ENCODE measurements at places on chromosomes 5 and 9. TPM values are rescaled to one million over a fixed set of nuclear protein-coding genes. Genes with fewer than 3 reads are reported as not detected.

DNA sequence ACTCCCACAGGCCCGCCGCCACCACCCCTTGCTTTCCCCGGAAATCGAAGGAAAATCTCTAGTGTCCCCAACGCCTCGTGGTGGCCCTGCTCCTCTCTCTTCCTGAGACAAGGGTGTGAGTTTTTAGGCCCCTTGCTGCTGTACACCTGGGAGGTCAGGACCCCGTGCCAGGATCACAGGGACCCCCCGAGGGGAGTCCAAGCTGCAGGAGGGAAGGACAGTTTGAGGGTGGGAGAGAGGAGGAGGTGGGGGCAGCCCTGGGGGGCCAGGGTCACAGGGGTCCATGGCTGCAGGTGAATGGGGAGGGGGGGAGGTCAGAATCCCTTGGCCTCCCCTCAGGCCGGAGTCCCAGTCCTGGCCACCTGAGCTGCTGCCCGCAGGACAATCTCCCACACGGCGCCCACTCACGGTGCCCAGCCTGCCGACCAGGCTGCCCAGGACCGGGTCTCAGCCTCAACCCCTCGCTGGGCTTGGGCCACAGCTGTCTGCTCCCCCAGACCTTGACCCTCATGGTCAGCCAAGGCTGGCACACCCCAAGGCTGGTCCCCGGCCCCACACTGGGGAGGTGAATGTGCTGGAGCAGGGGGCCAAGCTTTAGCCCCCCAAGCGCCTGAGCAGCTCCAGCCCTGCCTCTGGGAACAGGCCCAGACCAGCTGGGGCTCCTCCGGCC is 19.9 kb downstream of the TPPP start:
- DNase-seq = no peak

DNA sequence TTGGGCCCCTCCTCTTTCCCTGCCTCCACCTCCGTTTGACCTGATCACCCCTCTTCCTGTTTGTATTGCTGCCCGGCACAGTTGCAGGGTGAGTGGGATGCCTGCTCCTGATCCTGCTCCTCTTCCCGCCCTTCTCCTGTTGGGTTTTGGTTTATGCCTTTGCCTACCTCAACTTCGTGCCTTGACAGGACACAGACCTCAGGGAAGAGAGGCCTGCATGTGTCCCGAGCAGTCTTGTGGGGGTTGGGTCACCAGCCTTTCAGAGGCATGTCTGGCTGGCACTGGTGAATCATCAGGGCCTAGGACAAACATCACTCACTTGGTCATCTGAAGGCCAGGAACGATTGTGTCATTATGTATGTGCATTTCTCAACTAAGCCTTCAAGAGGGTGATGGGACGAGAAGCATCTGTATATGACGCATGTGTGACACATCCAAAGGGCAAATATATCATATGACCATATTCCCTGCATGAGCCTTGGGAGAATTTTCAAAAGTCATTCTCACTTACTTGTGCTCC is 56.9 kb downstream of the NPR3 start:
- DNase-seq = no peak

DNA sequence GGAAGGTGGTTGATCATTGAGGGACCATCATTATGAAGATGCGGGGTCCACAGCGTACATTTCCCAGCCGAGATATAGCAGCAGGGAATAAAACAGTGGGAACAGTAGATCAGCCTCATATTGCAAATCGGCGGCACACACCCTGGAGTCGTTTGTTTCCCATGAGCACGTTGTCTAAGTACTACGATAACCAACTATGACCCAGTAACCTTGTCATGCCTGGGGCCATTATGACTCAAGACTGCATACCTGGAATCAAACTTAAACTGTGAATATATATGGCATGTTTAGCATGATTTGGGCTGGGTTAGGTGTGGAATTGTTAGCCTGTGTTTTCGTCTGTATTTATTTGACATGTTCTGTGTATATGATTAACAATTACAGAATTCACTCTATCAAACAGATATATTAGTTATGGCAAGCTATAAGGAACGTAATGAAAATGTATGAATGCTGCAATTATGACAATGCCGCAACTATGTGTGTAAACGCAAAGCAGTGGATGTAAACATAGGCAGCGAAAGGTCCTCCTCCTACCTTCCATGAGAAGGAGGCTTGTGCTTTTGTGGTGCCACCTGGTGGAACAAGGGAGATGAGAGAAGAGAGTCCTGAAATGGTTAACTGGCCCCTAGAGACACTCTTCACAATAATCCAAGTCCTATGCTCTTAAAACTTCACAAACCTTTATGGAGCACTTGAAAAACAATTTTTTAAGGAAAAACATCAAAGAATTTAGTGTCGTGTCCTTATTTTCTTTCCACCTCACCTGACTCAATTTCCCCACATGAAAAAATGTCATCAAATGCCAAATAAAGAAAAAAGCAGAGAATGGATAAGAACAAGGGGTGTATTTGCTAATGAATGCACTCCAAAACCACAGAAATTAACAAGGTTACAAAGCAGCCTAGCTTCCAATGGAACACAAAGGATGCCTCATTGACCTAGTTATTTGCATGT is 47.1 kb downstream of the SEMA5A start:
- DNase-seq = no peak

- DNase-seq = no peak
Measured at GRCh38 chr5:43700601-43701000, 97.6 kb downstream of the NNT start.

DNA sequence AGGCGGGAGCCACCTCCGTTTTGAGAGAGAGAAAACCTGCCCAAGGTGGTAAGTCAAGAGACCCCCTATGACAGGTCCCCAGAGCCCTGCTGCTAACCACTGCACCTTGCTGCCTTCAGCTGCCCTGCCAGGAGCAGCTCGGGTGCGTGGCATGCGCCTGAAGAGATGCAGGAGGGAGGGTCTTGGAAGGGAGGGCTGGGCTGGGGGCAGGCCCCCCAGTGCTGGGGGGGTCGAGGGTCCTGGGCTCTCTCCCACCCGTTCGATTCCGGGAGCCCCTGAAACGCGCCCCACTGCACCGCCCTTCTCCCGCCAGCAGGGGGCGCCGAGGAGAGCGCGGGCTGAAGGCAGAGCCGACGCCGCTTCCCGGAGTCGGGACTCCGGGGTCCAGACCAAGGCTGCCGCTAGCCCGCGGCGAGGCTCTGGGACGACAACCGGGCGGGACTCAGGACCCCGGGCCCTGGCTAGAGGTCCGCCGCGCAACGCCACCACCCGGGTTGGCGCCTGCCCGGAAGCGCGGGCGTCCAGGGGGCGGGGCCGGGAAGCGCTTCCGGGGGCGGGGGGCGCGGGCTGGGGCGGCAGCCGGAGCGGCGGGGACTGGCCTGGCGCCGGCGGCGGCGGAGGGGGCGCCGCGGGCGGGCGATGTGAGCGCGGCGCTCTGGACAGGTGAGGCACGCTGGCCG is at the start of gene ZBTB34:
ZBTB34 (plus strand) TSS at position 563 of the 680 bp plus-strand sequence. CDS start 18,761 bp downstream, outside the sequence.
- DNase-seq = no peak

DNA sequence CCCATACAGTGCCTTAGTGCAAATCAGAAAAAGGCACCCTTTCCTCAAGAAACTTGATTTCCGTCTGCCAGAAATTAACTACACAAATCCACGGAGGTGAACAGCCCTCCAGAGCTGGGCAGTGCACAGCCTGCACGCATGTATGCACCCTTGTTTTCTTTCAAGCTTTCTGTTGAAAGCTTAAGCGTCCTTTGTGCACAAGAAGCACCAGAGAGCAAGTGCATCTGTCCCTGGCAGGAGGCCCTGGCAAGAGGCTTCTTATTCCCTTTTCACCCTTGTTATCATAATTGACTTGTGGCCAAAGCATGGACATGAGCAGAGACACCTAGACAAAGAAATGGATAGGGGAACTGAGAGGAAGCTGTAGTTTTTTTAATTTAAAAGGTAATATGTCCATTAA is 47.4 kb upstream of the ATG10 start:
- no peak for DNase-seq

Gene TMEM232
- 1.00 TPM for polyA plus RNA-seq

Gene CANX
- 196 TPM for polyA plus RNA-seq

Gene PPIC
- 28.0 TPM for polyA plus RNA-seq

All from forelimb muscle (tissue), 1 donor.